A549 treated with CpdA at 1 μM for 4 hours (cell line): ENCODE measurements at places on chromosomes 3 and 15. TPM values are rescaled to one million over a fixed set of nuclear protein-coding genes. Genes with fewer than 3 reads are reported as not detected.

Gene SI
- total RNA-seq: not detected in 5 replicates

Gene CPNE9
- total RNA-seq: 0.13 to 0.41 TPM (median 0.23 TPM) in 4 of 5 replicates, not detected in the other

Gene MME
- total RNA-seq: not detected in 5 replicates

Gene STX19
- 0.05 to 0.14 TPM in 2 of 5 replicates, not detected in the others for total RNA-seq

Gene FGD5
- 0.05 TPM in 1 of 5 replicates, not detected in the others for total RNA-seq

Gene IQCH
- 0.89 to 2.2 TPM (median 1.6 TPM) in 5 replicates for total RNA-seq

Gene TRIM59
- total RNA-seq: 8.9 to 10.8 TPM (median 9.3 TPM) in 5 replicates

Gene SLC6A1
- 0.02 TPM in 1 of 5 replicates, not detected in the others for total RNA-seq

Gene TEX55
- total RNA-seq: 0.03 TPM in 1 of 5 replicates, not detected in the others

Gene CYP19A1
- 0.15 to 0.28 TPM (median 0.19 TPM) in 3 of 5 replicates, not detected in the others for total RNA-seq

Gene P4HTM
- total RNA-seq: 11.7 to 19.5 TPM (median 18.6 TPM) in 5 replicates

Gene CCDC9B
- total RNA-seq: 14.7 to 20.5 TPM (median 17.0 TPM) in 5 replicates

Gene KCNH8
- not detected in 5 replicates for total RNA-seq

Gene SLC22A14
- 0.06 to 0.10 TPM in 2 of 5 replicates, not detected in the others for total RNA-seq

Gene VWA5B2
- total RNA-seq: 0.34 to 0.93 TPM (median 0.38 TPM) in 5 replicates

Gene APH1B
- total RNA-seq: 14.1 to 24.3 TPM (median 16.1 TPM) in 5 replicates

Gene CGNL1
- total RNA-seq: 1.5 to 2.0 TPM (median 1.9 TPM) in 5 replicates

Gene P2RY14
- total RNA-seq: not detected in 5 replicates

Gene TM6SF1
- 0.05 to 0.10 TPM in 2 of 5 replicates, not detected in the others for total RNA-seq

Gene LXN
- total RNA-seq: 64.5 to 96.3 TPM (median 73.2 TPM) in 5 replicates

Gene GCSAM
- not detected in 5 replicates for total RNA-seq

Gene MED12L
- total RNA-seq: 0.43 to 0.80 TPM (median 0.61 TPM) in 5 replicates

Gene CATSPER2
- total RNA-seq: 0.40 to 3.4 TPM (median 0.84 TPM) in 5 replicates

Gene TFRC
- 89.2 to 116 TPM (median 101 TPM) in 5 replicates for total RNA-seq

Gene TMEM212
- not detected in 5 replicates for total RNA-seq

Gene SLC38A3
- total RNA-seq: 0.01 to 0.04 TPM in 2 of 5 replicates, not detected in the others

Gene GNL3
- total RNA-seq: 96.1 to 184 TPM (median 103 TPM) in 5 replicates

Gene STARD9
- total RNA-seq: 1.3 to 1.9 TPM (median 1.5 TPM) in 5 replicates

Gene ZXDC
- total RNA-seq: 6.6 to 9.0 TPM (median 7.8 TPM) in 5 replicates

Gene TUSC7
- not detected in 5 replicates for total RNA-seq

Gene KLHL40
- not detected in 5 replicates for total RNA-seq

Gene CLDN1
- 26.4 to 33.5 TPM (median 29.0 TPM) in 5 replicates for total RNA-seq

Gene TOP2B
- total RNA-seq: 63.5 to 90.0 TPM (median 65.8 TPM) in 5 replicates

Gene MORC1
- not detected in 5 replicates for total RNA-seq

Gene COPG1
- total RNA-seq: 70.0 to 84.5 TPM (median 80.6 TPM) in 5 replicates

Gene SLC12A1
- not detected in 5 replicates for total RNA-seq

Gene CLRN1
- total RNA-seq: not detected in 5 replicates

Gene RETNLB
- not detected in 5 replicates for total RNA-seq

Gene STRIT1
- total RNA-seq: not detected in 5 replicates

Gene ABTB1
- total RNA-seq: 12.4 to 20.0 TPM (median 16.7 TPM) in 5 replicates

Gene VGLL3
- total RNA-seq: 4.1 to 10.3 TPM (median 6.8 TPM) in 5 replicates

Gene NECTIN3
- total RNA-seq: 18.6 to 29.3 TPM (median 26.9 TPM) in 5 replicates

Gene TERC
- total RNA-seq: 0.16 TPM in 1 of 5 replicates, not detected in the others

Gene EHHADH
- total RNA-seq: 2.2 to 7.1 TPM (median 2.4 TPM) in 5 replicates

Gene PSTPIP1
- not detected in 5 replicates for total RNA-seq

Gene PPP2R3A
- total RNA-seq: 2.3 to 3.8 TPM (median 2.9 TPM) in 5 replicates

Gene AMIGO3
- total RNA-seq: 0.26 to 1.7 TPM (median 0.57 TPM) in 5 replicates

Gene TGM5
- not detected in 5 replicates for total RNA-seq

Gene PLCH1
- total RNA-seq: 1.1 to 1.5 TPM (median 1.1 TPM) in 5 replicates
